ENCODE measurements at places on chromosomes 1 and 21.

GRCh38 chr1:169217636-169218035, 111.1 kb downstream of the ATP1B1 start:
- DNase-seq = no peak

DNA sequence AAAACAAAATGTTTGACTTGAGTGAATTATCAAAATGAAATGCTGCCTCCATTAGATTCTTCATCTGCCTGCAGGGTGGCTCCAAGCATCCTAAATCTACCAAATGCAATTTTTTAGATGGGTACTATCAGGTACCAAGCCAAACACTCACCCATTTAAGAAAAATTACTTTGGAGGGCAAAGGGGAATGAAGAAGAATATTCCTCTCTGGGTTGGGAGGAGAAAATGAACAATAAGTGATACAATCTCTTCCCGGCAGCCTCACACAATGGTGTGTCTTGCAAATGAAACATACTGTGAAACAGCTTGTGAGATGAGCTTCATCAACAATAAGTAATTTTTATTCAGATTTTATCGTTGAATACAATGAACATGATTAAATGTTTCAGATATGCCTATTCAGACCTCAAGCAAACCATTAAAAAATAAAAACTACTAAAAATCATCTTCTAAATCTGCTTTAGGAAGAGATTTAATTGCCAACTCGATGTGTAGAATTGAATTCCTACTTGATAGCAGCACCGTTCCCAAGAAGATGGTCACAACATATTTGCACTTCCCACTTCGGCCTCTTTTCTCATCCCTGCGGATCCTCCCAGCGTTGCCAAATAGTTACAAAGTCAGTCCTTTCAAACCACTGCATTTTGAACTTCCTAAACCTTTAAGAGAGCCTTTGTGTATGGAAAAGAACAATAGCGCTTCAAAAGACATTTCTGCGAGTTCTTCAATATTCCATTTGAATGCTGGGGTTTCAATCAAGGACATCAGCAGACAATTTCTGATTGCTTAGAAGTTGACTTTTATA, 2.7 kb downstream of the DAB1 start:
- DNase-seq = no peak

DNA sequence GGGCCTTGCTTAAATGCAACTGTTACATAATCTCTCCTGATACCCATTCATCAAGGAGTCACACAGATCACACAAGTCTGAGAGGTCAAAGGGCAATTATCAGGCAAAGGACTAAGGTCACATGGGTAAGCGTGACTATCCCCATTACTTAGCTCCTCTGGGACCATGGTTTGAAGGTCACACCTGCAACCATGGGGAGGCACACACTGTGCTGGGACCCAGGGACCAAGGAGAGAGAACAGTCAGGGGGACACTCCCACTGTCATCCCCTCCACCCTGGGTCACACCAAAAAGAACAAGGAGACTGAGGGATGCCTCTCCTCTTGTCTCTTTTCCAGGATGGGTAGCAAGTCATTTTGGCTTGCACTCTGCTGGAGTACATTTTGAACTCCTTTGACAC, 30.9 kb upstream of the CTBS start:
- no peak for DNase-seq

DNA sequence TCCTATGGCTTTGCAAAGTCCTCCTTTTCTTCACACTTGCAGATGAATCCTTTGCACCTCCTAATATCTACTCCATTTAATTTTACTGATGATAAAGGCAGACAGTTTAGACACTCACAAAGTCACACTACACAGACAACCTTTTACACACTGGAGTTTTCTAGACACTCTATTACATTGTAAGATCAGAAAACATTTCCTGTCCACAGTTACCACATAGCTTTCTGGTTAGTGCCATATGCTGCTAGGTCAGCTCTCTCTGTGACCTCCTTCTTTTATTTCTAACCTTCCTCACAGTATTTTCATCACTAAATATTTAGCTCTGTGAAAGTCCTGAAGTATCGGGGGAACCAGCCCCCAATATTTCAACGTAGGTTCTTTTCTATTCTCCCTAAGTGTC, 5.1 kb downstream of the SH2D1B start:
- DNase-seq = no peak

- DNase-seq = no peak
Measured at GRCh38 chr1:41020109-41020576, 1.4 kb downstream of the SLFNL1 start.
